ENCODE measurements at places on chromosomes 7 and 10.

GRCh38 chr10:92918603-92919002 lies 70.3 kb downstream of the EXOC6 start:
- no peaks in the 10 kb centered on the region for H3K4me1 ChIP-seq
- DNase-seq, result no peak
- H3K27ac ChIP-seq, result no peak overlapping the region
- H3K4me3 ChIP-seq, result no peak overlapping the region
- no peaks in the 10 kb centered on the region for H3K27me3 ChIP-seq
- no peaks in the 10 kb centered on the region for H3K36me3 ChIP-seq

DNA sequence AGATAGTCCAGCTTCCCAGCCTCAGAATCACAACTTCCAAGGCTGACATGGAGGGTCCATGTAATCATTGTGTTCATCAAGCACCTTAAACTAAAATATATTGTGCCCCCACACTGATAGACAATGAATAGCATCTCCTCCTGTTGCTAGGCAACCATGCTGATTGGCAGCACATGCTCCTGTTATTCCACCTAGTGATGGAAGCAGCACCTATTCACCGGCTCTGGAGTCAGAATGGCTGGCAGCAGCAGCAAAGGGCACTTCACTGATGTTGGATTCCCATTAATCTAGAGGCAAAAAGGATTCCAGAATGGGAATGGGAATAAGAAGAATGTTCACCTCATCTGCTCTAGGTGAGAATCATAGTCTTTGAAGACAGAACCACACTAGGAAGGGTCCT lies 55.0 kb downstream of the RELN start:
- DNase-seq, result no peak
- no peak overlapping the region for H3K4me3 ChIP-seq
- H3K4me1 ChIP-seq, result no peaks in the 10 kb centered on the region
- H3K36me3 ChIP-seq, result no peaks in the 10 kb centered on the region

DNA sequence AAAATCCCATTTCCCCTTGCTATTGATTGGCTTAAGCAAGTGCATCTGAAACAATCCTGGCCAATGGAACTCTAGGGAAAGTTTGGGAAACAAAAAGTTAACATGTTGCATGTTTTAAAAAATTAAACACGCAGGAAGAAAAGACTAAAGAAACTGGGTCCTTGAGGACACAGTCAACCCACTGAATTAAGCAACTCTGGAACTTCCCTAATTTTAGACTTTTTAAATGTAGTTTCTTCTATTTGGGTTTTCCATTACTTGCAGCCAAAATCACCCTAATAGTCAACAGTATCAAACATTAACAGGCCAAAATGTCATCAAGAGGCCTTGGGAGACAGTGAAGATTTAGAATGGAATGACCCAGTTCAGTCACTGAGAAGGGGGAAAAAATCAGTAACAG lies 40.6 kb downstream of the OSBPL3 start:
- H3K27ac ChIP-seq, result no peak overlapping the region
- H3K4me3 ChIP-seq, result no peak overlapping the region
- H3K4me1 ChIP-seq, result no peaks in the 10 kb centered on the region
- no peaks in the 10 kb centered on the region for H3K36me3 ChIP-seq
- no peaks in the 10 kb centered on the region for H3K27me3 ChIP-seq

- DNase-seq, result no peak
- H3K27me3 ChIP-seq, result no peaks in the 10 kb centered on the region
- no peaks in the 10 kb centered on the region for H3K36me3 ChIP-seq
Measured at GRCh38 chr7:25933921-25934320, 218.1 kb upstream of the NFE2L3 start.

All from transverse colon (tissue), 4 donors.